Kidney (tissue), 22 donors: ENCODE measurements at places on chromosomes 6 and 20. TPM values are rescaled to one million over a fixed set of nuclear protein-coding genes. Genes with fewer than 3 reads are reported as not detected.

JAG1 gene
- 132 TPM for total RNA-seq

NKX2-2 gene
- not detected for total RNA-seq

VARS2 gene
- 34.5 TPM for total RNA-seq

MUCL3 gene
- total RNA-seq: 0.13 TPM

PFDN4 gene
- total RNA-seq: 19.7 TPM

EEF1A2 gene
- total RNA-seq: 18.1 TPM

HLA-DQB2 gene
- 15.1 TPM for total RNA-seq

JPH2 gene
- total RNA-seq: 11.4 TPM

GNAS-AS1 gene
- total RNA-seq: 0.88 TPM

TMEM200A gene
- total RNA-seq: 17.9 TPM

SIM1 gene
- 31.8 TPM for total RNA-seq

HAO1 gene
- total RNA-seq: not detected

TFEB gene
- 50.7 TPM for total RNA-seq

RSPH4A gene
- 1.8 TPM for total RNA-seq

FITM2 gene
- total RNA-seq: 10.0 TPM

KIF13A gene
- total RNA-seq: 35.9 TPM

MYB gene
- 1.3 TPM for total RNA-seq

PLCB1 gene
- total RNA-seq: 107 TPM

C4A gene
- total RNA-seq: 250 TPM

EYA2 gene
- total RNA-seq: 2.6 TPM

GNRH2 gene
- total RNA-seq: not detected

PPP1R14C gene
- total RNA-seq: 15.8 TPM
